ENCODE measurements at places on chromosomes 12 and 14.

- DNase-seq = no peak
Measured at GRCh38 chr12:20282401-20282800, 85.9 kb upstream of the PDE3A start.

DNA sequence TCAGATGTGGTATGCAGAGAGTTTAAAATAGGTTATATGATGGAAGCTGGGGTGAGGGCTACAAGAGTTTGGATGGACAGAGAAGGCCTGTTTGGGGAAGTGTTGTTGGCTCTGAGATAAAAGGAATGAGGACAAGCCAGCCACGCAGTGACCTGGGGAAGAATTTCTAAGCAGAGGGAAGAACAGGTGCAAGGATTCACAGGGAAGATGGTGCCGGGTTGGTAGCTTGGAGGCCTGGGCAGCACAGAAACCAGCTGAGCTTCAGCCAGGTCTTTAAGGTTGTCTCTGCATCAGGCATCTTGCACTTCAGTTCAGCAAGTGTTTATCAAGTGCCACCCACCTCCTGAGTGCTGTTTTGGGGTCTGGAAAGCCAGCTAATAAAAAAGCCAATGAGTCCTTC lies 1163.7 kb downstream of the AACS start:
- no peak for DNase-seq

DNA sequence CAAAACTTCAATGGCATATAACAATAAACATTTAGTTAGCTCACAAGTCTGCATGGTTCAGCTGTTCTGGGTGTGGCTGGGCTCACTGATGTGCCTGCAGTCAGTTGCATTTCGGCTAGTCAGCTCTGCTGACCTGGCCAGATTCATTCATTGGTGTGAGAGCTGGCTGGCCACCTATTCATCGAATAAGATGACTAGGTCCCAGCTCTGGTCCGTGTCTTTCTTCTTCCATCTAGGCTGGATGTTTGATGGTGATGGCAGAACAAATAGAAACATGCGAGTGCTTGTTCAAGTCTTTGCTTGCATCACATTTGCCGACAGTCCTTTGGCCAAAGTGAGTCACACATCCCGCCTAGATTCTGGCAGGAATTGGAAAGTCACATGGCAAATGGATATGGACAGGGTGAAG lies 203.3 kb upstream of the CRY1 start:
- DNase-seq = no peak

- no peak for DNase-seq
Measured at GRCh38 chr12:110105986-110106385, 18.2 kb upstream of the IFT81 start.

GRCh38 chr14:53741479-53742232 lies 215.0 kb downstream of the BMP4 start:
- DNase-seq = no peak

GRCh38 chr12:109433618-109434017 lies 43.5 kb downstream of the KCTD10 start:
- DNase-seq = no peak

DNA sequence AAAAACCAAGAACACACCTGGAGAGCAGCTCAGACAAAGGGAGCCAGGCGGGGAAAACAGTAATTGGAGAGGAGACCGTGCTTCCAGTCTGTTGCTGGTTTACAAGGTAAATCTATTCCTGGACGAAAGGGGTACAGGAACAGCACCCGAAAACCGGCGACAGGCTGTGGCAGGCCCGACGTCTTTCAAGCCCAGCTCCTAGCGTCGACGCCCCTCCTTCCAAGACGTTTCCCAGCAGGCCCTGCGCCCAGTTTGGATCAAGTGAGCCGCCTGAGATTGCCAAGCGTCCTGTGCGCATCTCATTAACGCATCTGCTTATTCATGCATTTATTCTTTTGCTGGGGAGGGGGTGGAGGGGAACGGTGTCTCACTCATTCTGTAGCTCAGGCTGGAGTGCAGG lies 1.4 kb downstream of the C12orf56 start:
- DNase-seq = no peak

GRCh38 chr14:39628087-39628486 lies 195.9 kb upstream of the FBXO33 start:
- no peak for DNase-seq

DNA sequence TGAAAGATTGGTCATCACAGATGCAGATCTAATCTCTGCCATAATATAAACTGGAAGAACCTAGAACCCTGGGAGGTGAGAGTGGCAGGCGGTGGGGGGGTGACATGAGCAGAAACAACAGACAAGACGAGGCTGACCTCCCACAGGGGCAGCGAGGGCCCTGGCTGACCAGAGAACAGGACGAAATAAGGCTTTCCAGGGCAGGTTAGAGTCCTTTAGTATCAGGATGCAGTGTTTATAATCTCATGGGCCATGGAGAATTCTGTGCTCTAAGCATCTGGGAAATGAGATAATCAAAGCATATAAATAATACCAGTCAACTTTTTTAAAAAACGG lies 102.7 kb upstream of the BCL2L14 start:
- DNase-seq = no peak

DNA sequence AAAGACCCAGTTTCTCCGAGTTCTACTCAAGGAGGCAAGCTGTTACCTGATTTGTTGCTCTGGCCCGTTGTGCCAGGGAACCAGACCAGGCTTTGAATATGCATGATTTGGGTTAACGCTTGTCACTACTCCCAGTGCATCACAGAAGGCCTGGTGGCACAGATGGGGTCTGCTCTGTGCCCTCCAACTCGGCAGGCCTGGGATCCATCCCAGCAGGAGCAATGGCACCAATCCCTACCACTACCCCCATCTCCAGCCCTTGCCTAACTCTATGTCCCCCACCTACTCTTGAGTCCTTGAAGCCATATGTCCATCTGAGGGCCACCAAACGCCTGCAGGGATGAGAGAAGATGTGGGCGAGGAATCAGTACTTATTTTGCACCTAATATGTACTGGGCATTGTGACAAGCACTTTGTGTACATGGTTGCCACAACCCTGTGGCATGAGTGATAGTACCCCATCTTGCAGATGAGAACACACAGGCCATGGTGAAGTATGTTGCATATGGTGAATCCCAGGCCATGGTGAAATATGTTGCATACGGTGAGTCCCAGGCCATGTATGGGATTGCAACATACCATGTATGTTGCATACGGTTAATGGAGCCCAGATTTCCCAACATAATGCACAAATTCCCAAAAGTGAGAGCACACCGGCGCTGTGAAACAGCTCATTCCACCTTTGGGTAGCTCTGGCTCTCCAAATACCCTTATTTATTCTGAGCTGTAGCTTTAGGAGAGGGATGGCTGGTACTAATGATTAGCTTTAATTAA lies 102.7 kb downstream of the NTF3 start:
- DNase-seq = no peak

DNA sequence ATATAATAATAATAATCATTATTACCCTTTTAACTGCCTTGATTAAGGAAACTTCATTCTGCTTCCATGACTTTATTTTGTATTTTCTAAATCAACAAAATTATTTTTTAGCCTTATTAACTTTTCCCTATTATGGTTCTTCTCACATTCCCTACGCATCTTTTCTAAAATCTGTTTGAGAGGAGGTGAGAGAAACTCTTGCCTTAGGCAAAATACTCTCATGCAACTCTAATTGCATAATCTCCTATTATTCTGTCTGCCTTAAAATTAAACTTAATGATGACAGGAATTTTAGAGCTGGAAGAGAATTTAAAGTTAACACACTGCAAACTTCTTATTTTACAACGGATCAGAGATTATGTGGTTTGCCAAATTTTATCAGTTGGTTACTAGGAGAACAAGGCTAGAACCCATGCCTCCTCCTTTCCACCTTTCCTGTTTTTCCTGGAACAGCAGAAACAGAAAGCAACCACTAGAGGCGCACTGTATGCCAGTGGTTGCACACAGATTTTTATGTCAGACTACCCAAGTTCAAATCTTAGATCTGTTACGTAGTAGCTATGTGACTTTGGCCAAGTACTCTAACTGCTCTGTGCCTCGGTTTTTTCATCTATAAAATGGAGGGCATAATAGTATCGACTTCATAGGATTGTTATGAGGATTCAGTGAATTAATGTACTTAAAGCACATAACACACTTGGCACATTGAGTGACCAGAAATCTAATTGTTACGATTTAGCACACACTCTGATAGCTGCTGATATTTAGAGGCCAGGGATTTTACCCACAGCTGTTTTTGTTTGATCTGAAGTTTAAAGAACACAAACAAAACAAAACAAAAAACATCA lies 4.3 kb upstream of the BRMS1L start:
- no peak for DNase-seq

DNA sequence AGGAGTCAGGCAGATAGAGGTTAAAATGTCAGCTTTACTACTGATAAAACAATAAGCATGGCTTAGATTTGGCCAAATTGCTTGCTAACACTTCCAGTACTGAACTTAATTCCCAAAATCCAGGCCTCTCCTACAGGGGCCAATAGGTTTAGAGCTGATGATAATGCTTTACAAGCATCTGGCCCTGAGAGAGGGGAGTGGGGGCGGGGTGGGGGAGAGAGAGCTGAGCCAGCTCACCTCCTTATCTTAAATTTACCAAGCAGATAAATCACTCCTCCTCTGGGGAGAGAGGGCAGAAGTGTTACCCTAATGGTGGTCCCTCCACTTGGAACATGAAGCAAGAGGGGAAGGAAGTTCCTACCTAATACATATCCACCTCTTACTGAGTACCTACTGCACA lies 182.2 kb upstream of the CRY1 start:
- DNase-seq = no peak

GRCh38 chr12:123232472-123232806 lies 502 bp downstream of the MPHOSPH9 start:
- DNase-seq = no peak

- DNase-seq = no peak
Measured at GRCh38 chr14:70665448-70666360, 24.0 kb downstream of the TTC9 start.

DNA sequence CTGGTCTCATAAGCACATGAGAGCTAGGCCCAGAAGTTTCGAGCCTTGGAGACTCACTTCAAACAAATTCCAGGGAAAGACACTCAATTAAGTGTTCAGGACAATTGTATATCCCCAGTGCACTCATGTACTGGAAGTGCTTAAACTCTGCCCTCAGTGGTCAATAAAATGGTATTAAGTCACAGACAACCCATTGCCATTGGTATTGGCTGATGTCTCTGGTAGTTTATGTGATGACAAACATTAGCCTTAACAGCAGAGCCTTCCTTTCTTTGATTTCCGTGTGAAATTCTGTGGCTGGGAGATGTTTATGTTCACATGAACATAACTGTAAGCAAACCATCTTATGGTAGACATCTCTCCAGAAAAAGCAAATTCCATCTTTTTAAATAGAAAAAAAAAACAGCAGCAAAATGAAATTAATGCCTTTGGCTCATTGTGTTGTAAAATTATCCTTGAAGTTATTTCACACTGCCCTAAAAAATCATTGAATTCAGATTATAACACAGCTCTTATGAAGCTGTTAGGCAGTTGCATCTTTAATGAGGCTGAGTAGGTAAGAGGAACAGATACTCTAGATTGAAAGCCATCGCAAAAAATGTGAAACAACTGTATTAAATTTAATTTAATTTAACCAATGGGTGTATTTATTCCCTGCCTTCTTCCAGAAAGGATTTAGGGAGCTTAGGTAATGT lies 216.2 kb upstream of the PLEKHG7 start:
- DNase-seq = no peak

- DNase-seq = no peak
Measured at GRCh38 chr14:51498411-51499227, 153.1 kb upstream of the FRMD6 start.

- no peak for DNase-seq
Measured at GRCh38 chr12:111261911-111262676, 106.8 kb downstream of the PHETA1 start.

- DNase-seq = no peak
Measured at GRCh38 chr12:42798811-42799438, 209.4 kb upstream of the PRICKLE1 start.

DNA sequence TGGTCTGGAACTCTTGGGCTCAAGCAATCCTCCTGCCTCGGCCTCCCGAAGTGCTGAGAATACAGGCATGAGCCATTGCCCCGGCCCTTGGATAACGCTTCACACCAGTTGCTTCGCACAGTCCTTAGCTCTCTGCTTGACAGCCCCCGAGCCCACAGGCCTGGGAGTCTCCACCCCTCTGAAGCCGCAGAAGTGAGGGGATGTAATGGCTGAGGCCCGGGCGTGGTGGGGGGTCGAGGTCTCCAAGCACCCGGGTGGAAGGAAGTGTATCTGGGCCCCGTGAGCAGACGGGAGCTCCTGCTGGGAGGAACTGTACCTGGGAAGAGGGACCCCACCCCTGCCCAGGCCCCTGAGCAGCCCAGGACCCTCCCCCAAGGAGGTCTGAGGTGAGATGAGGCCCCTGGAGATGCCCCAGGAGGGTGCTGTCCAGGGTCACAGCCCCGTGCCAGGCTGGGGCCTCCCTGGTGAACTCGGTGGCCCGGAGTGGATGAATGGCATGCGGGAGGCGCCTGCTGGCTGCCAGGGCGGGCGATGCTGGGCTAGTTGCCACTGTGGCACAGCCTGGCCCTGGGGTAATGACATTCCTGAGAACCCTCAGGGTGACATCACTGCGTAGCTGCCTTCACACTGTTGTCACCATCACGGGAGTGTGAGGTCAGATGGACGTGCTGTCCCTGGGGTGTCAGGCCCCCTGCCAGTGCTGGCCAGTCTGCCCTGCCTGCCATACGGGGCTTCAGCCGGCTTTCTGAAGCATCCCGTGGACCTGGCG lies 48.9 kb downstream of the KIF26A start:
- DNase-seq = no peak
